ENCODE measurements at places on chromosomes 2 and 18.

DNA sequence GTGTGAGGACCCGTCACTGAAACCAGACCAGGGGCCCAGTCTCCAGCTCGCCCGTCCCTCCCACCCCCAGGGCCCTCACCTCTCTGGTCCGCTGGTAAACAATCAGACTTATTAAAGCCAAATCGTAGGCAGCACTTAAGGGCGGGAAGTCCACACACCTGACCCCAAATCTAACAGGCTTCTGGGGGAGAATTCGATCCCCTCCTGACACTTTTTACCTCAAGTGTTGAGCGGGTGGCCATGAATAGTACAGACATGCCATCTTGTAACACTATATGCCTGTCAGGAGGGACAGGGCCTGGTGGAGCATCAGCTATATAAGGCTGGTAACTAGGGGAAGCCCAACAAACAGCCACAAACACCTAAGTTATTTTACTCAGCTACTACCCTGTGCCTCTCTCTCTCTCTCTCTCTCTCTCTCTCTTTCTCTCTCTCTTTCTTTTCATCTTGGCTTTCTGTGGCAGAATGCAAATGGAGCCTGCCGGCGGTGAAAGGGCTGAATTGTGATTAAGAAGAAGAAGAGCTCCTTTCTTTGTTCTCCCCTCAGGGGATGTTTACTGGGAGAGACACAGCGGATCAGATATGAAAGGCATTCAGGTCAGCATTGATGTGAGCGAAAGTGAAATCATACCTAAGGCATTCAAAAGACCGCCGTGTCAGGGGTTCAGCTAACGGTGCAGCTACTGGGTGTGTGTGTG, 9.5 kb downstream of the ZEB2 start:
- DNase-seq, result no peak

GRCh38 chr2:176493226-176493825, 224.1 kb downstream of the MTX2 start:
- DNase-seq, result no peak

GRCh38 chr2:115161771-115162493, 719.5 kb downstream of the DPP10 start:
- DNase-seq, result no peak

- DNase-seq, result no peak
These were observed 127.8 kb downstream of the MEP1B start for GRCh38 chr18:32317651-32318050.

DNA sequence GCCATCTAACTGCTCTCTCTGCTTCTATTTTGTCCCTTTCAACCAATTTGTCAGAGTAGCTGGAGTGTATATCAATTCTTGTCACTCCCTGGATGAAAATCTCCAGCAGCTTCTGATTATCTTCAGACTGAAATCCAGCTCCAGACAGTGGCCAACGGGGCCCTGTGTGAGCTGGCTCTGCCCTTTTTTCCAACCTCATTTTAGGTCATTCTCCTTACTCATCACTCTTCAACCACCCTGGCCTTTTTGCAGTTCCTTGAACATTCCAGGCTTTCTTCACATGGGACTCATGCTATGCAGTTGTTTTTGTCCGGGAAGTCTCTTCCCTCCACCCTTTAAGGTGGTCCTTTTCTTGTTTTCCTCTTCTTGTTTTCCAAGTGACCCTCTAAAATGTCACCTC, 15.4 kb upstream of the FAP start:
- no peak for DNase-seq

- DNase-seq, result no peak
These were observed 85.4 kb downstream of the DLGAP1 start for GRCh38 chr18:4369705-4370104.

DNA sequence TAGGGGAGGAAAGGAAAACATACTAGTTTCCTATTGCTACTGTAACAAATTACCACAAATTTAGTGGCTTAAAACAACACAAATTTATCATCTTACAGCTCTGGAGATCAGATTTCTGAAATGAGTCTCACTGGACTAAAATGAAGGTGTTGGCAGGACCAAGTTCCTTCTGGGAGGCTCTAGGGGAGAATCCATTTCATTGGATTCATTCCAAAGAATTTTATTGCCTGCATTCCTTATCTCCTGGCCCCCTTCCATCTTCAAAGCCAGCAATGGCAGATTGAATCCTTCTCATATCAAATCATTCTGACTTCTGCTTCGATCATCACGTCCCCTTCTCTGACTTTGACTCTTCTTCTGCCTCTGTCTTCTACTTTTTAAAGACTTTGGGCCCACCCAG, 250.9 kb downstream of the IRS1 start:
- no peak for DNase-seq

DNA sequence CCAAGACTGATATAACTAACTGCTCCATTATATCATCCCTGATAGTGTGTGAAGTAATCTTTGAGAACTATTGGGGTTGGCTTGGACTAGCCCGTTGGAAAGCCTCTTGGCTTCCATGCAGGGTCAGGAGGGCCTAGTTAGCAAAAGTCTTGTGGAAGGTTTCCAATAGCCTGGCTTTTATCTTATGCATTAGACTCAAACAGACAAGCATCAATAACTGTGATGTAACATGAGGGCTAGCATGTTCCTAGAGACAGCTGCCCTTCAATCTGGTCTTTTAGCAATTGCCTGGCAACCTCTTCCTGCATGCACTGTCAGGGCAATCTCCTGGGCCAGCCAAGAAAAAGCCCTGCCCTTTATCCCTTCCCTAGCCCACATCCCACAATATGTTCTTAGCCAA, 18.2 kb downstream of the SLC8A1 start:
- no peak for DNase-seq

GRCh38 chr2:50645346-50645745, 386.6 kb downstream of the NRXN1 start:
- no peak for DNase-seq

- DNase-seq, result no peak
These were observed 31.3 kb downstream of the COLEC12 start for GRCh38 chr18:468955-469790.

- DNase-seq, result no peak
These were observed 21.7 kb upstream of the KLHL29 start for GRCh38 chr2:23363268-23363667.

DNA sequence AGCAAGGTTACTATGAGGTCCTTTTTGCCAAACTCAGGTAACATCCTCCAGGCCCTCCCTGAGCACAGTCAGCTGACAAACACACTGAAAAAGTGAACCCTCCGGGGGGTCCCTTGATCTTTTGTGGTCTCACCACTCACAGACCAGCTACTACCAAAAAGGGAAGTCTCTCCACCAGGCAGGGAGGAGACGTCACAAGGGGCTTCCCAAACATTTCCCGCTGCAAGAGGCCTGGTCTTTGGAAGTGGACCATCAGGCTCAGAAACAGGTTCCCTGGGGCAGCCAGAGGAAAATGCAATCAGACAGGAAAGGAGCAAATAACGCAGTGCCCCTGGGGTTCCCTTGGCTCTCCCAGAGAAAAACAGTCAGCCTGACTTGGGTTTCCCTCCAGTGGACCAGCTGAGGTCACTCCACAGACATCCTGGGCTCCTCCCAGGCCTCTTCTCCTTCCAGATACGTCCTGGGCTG, 38.7 kb upstream of the POMC start:
- DNase-seq, result no peak

DNA sequence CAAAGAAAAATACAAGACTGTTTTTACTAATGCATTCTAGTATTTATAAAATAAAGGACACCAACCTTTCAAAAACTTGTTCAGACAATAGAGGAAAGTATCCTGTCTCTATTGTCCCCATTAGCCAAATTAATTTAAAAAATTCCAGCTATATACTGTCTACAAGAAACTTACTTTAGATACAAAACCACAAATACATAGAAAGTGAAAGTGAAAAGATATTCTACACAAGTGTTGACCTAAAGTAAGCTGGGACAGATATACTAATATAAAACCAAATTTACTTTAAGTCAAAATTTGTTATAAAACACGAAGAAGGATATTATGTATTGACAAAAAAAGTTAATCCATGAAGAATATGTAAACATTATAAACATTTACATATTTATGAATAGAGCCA, 893.3 kb upstream of the TMEFF2 start:
- no peak for DNase-seq

- DNase-seq, result no peak
These were observed 272.2 kb downstream of the NDUFA10 start for GRCh38 chr2:239752951-239753350.

DNA sequence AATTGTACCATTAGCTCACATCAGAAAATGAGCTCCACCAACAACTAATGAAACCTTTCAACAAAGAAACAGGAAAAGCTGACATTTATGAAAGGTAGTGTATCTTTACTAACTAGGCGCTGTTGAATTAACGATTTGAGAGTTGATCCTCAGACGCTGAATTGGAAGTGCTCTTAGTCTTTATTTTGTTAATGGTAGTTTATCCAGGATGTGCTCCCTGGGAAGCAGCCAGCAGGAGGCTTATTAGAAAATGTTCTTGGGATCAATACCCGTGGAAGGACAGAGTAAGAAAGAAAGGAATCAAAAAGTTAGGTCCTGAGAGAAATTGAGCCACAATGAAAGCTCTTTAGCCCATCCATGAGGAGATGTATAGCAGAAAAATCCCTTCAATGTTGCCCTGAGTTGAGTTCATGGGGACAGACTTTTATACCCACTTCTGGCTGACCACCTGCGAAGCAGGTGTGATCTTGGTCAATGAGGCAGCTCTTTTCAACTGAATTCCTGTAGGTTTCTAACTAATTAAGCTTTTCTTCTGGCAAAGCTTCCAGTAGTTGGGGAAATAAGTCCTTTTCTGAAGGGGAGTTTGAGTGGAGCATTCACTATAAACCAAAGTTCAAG, 492.6 kb upstream of the REG3G start:
- DNase-seq, result no peak

DNA sequence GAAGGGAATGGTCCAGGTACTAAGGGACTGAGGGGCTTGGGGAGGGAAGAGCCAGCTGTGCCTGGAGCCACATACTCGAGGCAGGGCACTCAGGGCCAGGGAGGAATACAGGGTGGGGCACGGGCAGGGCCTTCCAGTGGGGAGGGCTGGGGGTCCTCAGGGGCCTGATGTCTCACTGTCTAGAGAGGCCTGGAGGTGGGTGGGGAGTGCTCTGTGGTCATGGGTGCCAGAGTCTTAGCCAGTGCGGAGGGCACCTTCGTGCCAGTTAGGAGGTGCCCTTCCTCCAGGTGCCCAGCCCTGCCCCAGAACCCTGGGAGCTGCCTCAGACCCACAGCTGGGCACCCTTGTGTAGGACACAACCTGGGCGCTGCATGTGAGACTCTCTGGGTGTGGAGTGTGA, 81.2 kb downstream of the SMAD7 start:
- DNase-seq, result no peak

GRCh38 chr2:8620611-8621382, 61.1 kb upstream of the ID2 start:
- DNase-seq, result no peak

GRCh38 chr2:11498543-11499034, 32.6 kb upstream of the E2F6 start:
- DNase-seq, result no peak

DNA sequence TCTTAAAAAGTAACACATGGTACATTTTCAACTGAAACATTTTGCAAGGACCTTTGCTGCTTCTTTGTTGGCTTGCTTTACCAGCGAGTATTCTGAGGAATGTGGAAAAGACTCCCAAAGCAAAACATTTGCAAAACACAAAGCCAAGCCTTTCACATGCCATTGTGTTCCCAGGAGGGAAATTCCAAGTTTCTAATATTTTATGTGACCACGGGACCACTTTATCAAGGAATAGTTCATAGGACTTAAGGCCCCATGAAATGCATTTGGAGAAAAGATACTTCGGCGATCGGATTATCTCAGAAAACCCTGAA, 26.2 kb downstream of the CYP27C1 start:
- no peak for DNase-seq

DNA sequence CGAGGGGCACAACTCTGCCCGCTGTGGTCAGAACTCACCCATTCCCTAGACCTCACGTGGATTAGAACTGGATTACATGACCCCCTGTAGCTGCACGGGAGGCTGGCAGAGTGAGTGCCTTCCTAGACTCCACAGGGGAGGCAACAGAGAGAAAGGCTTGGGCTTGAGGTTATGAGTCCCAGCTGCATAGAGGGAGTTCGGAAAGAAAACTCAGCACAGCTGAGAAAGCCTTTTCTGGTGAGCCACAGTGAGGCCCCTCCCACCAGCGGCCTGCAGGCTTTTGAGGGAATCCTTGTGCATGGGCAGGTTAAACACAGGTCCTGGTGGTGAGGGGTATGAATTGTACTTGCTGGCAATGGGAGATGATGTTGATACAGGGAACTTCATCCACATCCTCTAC, 217.3 kb downstream of the FHOD3 start:
- no peak for DNase-seq

DNA sequence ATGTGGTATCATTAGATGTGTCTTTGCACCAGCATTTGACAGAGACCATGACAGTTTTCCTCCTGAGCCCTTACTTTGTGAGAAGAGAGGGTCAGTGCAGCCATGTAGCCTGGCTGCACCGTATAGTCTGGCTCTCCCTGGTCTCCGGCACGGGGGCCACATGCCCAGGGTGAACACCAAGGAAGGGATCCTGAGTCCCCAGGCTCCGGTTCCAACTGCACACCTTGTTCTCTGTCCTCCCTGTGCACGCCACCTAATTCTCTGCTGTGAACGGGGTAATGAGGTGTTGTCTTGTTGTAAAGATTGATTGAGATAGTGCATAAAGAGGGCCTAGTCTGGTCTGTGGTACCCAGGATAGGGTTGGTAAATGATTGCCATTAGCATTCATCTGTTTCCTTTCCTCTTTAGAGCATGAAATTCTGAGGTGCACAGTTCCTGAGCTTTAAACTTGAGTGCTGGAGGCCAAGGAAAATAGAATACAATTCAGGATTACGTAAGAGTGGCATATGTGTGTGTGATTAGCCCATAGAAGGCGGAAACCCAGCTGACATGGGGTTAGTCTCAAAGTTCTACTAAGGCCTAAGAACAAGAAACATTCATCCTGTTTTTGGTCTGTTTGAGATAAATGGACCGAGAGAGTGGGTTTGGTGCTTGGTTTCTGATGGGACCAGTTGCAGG, 55.5 kb downstream of the NCK2 start:
- DNase-seq, result no peak

GRCh38 chr2:160892204-160892603, 268.0 kb upstream of the TANK start:
- DNase-seq, result no peak

DNA sequence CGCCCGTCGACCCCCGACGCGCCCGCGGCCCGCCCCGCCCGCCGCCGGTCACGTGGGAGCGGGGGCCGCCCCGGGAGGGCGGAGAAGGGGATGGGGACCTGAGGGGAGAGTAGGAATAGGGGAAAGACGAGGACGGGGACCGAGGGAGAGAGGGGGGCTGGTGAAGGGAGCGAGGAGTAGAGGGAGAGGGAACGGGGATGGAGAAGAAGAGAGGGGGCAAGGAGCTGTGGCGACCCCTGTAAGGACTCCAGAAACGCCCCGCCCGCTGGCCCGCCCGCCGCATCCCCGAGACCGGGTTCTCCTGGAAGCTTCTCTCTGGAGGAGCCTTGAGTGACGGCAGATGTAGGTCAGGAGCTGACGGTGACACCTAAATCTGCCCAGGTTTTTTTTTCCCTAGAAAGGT, 615 bp downstream of the ADNP2 start:
- no peak for DNase-seq

All from stimulated activated CD8-positive, alpha-beta memory T cell treated with anti-CD3 and anti-CD28 coated beads, Interleukin-4, amount 100 ng/mL, for 1 hour (primary cell).